Glomerular endothelial cell (primary cell): ENCODE measurements at places on chromosomes 5 and 9.

DNA sequence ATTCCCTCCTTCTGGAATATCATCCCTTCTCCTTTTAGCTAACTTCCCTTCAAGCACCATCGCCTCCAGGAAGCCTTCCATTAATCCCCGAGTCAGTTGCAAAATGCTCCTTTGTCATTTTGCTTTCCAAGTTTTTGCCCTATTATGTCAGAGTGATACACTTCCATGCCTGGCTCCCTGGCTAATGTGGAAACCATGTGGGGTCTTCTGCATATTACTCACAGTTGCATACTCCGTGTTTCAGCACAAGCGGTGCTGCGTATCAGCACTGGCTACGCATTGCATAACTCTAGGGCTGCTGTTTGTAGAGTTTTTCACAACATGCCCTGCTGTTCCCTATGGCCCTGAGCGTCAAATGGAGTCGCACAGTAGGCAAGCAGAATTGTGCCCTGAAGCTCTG is 1.9 kb downstream of the TEX53 start:
- DNase-seq: no peak

- no peak for DNase-seq
Observed at GRCh38 chr9:111917980-111918379, 21.4 kb downstream of the UGCG start.

DNA sequence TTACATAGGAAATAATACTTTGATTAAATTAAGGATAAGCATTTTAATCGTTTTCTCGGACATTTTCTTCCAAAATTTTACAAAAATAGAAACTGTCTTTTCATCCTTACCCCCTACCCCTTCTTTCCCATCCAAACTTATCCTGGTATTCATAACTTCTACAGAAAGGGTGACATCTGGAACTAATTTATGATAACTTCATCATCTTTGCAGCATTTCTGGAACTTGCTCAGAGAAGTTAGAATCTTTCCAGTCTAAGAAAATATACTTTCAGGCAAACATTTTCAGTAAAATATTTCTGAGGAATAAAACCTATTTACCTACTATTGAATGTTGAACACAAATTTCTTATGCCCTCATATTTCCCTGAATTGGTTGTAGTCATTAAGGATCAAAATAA is 309.0 kb downstream of the MAN2A1 start:
- DNase-seq: no peak

DNA sequence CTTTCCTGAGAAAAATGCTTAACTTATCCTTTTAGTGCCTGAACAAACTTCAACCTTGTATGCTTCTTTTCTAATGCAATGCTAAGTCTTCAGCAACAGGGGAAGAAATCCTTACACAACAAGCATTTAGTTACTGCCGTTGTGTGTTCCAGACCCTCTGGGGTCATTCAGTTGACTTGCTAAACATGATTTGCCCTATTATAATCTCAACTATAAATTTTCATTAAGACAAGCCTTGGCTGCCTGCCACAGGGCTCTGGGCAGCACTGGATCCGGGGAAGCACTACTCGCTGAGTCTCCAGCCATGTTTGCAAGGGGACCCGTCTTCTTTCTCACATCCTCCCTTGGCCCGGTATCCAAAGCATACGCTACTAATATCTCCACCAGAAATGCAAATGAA is 58.1 kb downstream of the PTCH1 start:
- DNase-seq: no peak

DNA sequence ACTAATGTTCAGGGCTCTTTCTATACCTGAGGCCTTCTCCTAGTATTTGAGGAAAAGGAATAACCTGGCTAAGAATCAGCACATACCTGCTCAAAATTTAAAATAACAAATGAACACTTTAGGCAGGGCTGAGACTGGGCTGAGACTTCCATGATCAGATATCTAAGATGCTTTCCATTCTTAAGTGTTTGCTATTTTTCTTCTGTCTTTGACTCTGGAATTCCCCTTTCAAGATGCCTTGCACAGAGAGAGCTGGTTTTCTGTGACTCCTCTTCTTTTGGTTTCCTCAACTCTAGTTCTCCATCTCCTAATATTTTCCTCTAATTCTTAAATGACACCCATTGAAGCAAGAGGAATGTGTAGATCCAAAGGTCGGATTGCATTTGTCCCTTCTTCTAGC is 61.1 kb downstream of the DPYSL3 start:
- no peak for DNase-seq
